ENCODE measurements at places on chromosomes 6 and 20.

DNA sequence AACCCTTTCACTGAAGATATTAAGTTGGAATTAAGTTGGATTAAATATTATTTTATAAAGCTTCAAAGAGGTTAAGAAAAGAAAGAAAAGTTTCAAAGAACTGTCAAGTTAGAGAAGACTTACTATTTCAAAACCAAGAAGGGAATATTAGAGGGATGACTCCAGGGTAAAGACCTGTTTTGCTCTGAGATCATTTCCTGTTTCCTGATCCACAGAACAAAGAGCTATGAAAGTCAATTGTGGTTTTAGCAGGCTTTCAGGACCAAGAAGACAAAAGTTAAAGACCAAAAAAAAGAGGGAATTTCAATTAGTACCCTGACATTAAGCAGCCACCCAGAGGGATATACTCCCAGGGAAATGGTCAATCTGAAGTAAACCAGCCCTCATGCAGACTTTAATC lies 19.4 kb downstream of the ESF1 start:
- DNase-seq = no peak

GRCh38 chr6:74607934-74608333 lies 597.9 kb downstream of the COL12A1 start:
- no peak for DNase-seq

DNA sequence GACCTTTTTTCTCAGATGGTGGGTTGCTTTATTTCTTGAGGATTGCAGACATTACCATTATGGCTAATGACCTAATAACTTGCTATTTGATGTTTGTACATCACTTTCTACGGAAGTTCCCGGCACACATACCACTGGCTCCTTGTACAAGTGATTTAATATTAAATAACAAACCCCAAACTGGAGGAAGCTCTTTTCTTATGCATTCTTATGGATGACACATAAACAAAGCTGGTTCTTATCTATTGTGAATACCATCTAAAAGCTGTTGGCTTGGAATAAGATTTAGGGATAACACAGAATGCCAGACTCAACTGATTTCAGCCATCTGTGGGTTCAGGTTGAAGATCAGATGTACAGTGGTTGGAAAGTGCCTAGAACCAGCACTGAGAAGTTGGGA lies 272.6 kb downstream of the TSHZ2 start:
- no peak for DNase-seq

GRCh38 chr6:119676230-119676629 lies 326.7 kb upstream of the MAN1A1 start:
- no peak for DNase-seq

GRCh38 chr6:37218061-37218460 lies 39.5 kb upstream of the TBC1D22B start:
- no peak for DNase-seq

GRCh38 chr6:72421387-72421786 lies 200.5 kb upstream of the KCNQ5 start:
- DNase-seq = no peak

GRCh38 chr6:8207869-8208191 lies 105.5 kb upstream of the EEF1E1 start:
- DNase-seq = no peak

- DNase-seq = no peak
These were observed 8.6 kb upstream of the TRIB3 start for GRCh38 chr20:371755-372542.

GRCh38 chr6:167162591-167162990 lies 4.8 kb upstream of the GPR31 start:
- no peak for DNase-seq

DNA sequence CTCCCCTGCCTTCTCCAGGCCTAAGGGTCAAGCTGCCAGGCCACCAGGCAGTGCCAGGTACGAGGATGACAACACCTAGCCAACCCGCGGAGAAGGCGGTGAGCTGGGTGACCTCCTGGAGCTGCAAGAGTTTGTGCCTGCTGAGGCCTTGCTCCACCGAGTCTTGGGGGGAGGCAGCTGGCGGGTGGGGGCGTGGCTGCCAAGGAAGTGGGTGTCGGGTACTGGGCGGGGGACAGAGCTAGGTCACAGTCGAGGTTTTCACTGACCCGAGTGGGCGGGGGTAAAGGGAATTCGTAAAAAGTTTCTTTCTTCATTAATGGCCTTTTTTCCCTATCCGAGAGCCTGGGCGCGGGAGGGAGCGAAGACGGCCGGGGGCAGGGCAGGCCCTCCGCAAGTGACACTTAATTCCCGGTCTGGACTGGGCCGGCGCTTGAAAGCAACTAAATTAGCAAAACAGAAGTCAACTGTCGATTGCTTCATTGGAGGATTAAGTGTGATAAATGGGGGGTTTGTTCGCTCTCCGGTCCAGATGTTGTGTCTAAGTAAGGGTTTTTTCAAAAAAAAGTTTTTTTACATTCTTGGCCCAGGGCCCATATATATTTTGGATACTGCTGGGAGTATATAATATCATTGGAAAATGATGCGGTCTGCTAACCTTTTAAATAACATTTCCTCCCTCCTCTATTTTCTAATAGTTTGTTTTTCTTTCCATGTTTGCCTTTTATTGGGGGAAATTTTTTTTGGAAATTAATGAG lies 43.1 kb upstream of the FOXP4 start:
- DNase-seq = no peak

DNA sequence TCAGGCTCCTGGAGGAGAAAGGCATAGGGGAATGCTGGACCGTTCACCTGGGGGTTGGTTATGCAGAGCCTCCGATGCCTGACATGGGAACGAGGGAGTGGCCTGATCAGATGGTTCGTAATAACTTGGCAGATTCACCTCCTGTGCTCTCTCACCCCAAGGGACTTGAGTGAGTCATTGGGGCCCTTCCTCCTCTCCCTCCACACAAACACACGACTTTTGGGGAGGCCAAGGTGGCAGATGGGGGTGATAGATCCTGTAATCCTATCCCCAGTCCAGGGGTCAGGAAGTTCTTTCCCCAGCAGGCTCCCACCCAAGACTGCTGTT lies 45.6 kb upstream of the ARFGEF2 start:
- no peak for DNase-seq
